ENCODE measurements at places on chromosomes 1 and 21.

- no peak for DNase-seq
Observed at GRCh38 chr1:50667272-50667671, 244.0 kb upstream of the DMRTA2 start.

GRCh38 chr1:234897390-234897749 is 231.3 kb downstream of the TOMM20 start:
- no peak for DNase-seq

DNA sequence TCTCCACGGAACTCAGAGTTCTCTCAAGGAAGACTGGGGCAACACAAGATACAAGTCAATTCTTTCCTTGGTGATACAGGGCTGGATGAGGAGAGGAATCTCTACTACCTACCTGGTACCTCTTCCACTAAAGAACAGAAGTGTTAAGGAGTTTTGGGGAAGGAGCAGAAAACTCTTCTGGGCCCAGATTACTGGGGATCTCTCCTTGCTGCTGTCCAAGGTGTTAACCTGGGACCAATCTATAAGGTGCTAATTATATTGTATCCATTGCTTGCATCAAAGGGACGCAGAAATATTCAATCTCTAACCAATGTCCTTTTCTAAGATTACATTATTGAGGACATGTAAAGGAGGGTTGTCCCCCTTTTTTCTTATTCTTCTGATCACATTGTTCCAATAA is 1102.5 kb downstream of the AMY1C start:
- DNase-seq: no peak

DNA sequence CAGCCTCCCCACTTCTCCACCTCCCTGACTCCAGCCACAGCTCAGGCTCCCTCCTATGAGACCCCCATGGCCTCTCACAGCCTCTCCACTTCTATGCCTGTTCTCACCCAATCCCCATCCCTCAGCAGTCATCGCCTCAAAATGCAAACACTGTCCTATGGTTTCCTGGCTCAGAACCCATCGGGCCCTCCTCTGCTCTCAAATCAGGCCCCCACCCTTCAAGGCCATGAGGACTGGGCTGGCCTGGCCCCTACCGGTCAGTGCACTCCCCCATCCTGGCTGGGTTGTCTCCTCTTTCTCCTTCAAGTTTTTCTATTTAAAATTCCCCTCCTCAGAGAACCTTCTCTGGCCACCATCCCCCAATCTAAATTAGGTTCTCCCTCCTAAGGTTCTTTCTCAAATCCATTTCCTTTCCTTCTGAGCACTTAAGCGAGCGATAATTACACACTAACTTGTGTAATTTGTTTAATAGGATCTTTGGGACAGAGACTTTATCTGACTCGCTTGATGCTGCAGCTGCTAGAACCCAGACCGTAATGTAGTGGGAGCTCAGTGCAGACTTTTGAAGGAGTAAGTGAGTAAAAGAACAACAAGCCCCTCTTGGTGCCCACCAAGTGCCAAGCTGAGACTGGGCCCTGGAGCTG is 347.2 kb downstream of the MATN1 start:
- no peak for DNase-seq

DNA sequence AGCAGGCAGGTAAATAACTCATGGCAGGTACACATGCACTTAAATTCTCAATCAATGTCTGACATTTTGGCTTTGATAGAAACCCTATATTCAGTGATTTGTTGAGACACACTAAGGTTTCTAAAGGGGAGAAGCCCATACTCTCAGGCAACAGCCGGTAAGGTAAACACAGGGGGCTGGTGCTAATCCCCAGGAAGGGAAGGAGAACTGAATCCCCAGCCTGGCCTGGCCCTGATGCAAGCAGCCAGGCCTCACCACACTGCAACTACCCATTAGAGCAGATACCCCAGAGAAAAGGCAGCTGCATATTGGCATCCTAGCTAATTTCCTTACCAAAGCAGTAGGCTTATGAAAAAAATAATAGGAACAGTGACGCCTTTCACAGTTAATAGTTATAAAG is 116.5 kb upstream of the LRRC7 start:
- DNase-seq: no peak

DNA sequence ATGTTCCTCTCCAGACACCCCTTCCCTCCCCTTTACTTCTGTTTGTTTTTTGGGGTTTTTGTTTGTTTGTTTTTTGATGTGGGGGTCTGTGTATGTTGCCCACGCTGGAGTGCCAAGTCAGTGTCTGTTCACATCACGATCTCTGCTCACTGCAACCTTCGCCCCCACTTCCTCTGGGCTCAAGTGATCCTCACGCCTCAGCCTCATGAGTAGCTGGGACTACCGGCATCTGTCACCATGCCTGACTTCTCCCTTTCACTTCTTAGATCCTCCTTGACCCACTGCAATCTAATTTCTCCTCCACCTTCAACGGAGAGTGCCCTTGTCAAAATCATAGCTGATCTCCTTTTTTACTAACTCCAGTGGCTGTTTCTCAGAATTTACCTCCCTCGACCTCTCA is 100.7 kb upstream of the KIF26B start:
- no peak for DNase-seq

DNA sequence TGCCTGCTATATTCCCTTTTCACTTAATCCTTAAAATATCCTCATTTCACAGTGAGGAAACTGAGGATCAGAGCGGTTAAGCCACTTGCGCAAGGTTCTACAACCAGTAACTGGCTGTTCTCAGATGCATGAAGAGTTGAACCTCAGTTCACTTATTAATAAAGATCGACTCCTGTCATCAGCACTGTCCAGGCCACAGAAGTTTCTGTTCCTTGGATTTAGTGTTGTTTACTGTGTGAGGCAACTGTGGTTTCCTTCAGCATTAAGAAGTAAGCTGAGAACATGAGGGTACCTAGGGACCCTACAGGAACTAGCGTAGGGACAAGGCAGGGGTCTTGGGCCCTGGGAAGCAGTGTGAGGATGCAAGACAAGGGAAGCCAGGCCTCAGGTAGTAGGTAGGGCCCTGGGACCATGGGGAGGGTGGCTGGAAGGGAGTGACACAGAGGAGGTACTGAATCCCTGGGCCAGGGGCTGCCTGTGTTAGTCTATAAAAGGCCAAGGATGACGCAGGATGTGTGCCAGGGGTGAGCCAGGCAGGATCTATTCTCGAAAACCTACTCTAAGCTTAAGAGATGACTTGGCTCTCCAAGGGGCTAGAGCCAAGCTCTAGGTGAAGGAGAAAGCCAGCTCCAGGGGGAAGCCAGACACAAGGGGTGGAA is 181.2 kb upstream of the CSF3R start:
- DNase-seq: no peak

GRCh38 chr1:199510314-199510713 is 517.2 kb upstream of the NR5A2 start:
- no peak for DNase-seq

DNA sequence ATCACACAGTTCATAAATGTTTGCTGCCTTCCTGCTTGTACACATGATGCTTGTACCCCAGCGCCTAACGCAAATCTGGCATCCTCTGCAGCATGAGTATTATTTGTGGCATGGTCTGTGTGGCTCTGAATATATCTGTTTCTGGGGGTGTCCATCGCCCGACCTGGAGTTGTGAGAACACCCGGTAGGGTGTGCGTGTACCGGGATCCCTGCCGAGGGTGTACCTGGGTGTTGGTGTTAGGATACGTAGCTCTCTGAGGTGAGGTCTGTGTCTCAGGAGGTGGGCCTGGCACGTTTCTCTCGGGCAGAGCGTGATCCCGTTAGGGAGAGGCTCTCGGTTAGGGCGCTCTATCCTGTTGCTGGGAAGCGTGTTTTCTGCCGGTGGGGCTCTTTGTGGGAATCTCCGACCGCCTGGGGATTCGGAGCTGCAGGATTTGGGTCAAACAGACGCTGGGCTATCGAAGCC is 10.4 kb upstream of the CDC20 start:
- no peak for DNase-seq

Data from GM23248 (cell line).